Heart right ventricle (tissue), 16 donors: ENCODE measurements at places on chromosomes 7 and 10. TPM values are rescaled to one million over a fixed set of nuclear protein-coding genes. Genes with fewer than 3 reads are reported as not detected.
A peak's percentile ranks its signal among the peaks of the same experiment; 100 is the strongest.

Gene ARMC10
- 9.9 TPM for polyA plus RNA-seq

Gene ATOH7
- 0.01 TPM for polyA plus RNA-seq

Gene TIMM23
- 95.7 TPM for polyA plus RNA-seq

Gene SLC18A3
- not detected for polyA plus RNA-seq

DNA sequence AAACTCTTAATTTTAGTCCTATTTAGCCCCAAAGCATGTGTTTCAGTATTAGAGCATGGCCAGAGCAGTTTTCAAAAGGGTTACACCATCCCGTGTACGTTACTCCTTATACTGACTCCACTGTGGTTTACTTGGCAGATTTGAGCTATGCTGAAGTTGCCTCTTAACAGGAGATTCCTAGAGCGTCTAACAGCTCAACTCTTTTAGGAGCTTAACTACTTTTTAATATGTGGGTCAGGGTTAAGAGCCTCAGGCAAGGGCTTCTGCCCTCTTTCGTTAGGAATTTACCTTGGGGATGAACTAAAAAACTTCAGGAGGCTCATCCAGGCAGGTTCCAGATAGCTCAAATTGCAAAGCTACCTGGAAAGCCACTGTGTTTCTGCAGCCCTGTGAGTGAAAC is 674.8 kb upstream of the C7orf33 start:
- no peaks in the 10 kb centered on the region for H3K36me3 ChIP-seq
- no peak overlapping the region for H3K4me3 ChIP-seq
- no peaks in the 10 kb centered on the region for H3K4me1 ChIP-seq
- H3K27me3 ChIP-seq, result no peaks in the 10 kb centered on the region
- H3K27ac ChIP-seq, result no peak overlapping the region

GRCh38 chr10:130041451-130042371 is 68.9 kb downstream of the C10orf143 start:
- no peak overlapping the region for H3K27ac ChIP-seq
- H3K4me1 ChIP-seq, result no peaks in the 10 kb centered on the region
- DNase-seq, result no peak

GRCh38 chr7:95840953-95841950 is 68.9 kb downstream of the DYNC1I1 start:
- DNase-seq, result no peak
- no peak overlapping the region for H3K4me3 ChIP-seq
- no peaks in the 10 kb centered on the region for H3K27me3 ChIP-seq

- DNase-seq, result no peak
- no peak overlapping the region for H3K4me3 ChIP-seq
- H3K27ac ChIP-seq, result no peak overlapping the region
- no peaks in the 10 kb centered on the region for H3K36me3 ChIP-seq
These were observed 3.1 kb downstream of the ASB15 start for GRCh38 chr7:123604739-123605138.

- no peak overlapping the region for H3K27ac ChIP-seq
- H3K36me3 ChIP-seq, result peaks cover 30% of the 10 kb centered on the region
- no peak for DNase-seq
- H3K27me3 ChIP-seq, result peaks cover 4% of the 10 kb centered on the region
These were observed 67.5 kb downstream of the ALOX5 start for GRCh38 chr10:45441239-45442190.

- H3K4me1 ChIP-seq, result peaks cover 5% of the 10 kb centered on the region
- H3K4me3 ChIP-seq, result peak within 1 kb of the TSS; percentile 43
- H3K27me3 ChIP-seq, result peaks cover 34% of the 10 kb centered on the region
- H3K27ac ChIP-seq, result no peak within 1 kb of the TSS
These were observed at the start of gene TMEM130 for GRCh38 chr7:98869597-98870120. TSS of gene TMEM130 (minus strand) at chr7:98870014. CDS start at chr7:98869861, 153 bp downstream.

GRCh38 chr10:23291551-23292334 is 52.9 kb downstream of the C10orf67 start:
- no peaks in the 10 kb centered on the region for H3K36me3 ChIP-seq
- H3K27ac ChIP-seq, result no peak overlapping the region
- peaks cover 5% of the 10 kb centered on the region for H3K27me3 ChIP-seq
- no peak for DNase-seq

- DNase-seq, result no peak
- H3K36me3 ChIP-seq, result no peaks in the 10 kb centered on the region
- H3K27ac ChIP-seq, result no peak overlapping the region
- H3K27me3 ChIP-seq, result no peaks in the 10 kb centered on the region
- no peaks in the 10 kb centered on the region for H3K4me1 ChIP-seq
These were observed 453.7 kb downstream of the SDK1 start for GRCh38 chr7:3754493-3755341.

GRCh38 chr10:128859738-128860386 is 607.2 kb upstream of the MGMT start:
- H3K4me3 ChIP-seq, result no peak overlapping the region
- DNase-seq, result peak; percentile 49

- H3K36me3 ChIP-seq, result no peaks in the 10 kb centered on the region
- no peaks in the 10 kb centered on the region for H3K4me1 ChIP-seq
- no peak overlapping the region for H3K27ac ChIP-seq
These were observed 149.6 kb upstream of the PPP2R2D start for GRCh38 chr10:131750973-131751826.
